ENCODE measurements at places on chromosomes 5 and 9.

DNA sequence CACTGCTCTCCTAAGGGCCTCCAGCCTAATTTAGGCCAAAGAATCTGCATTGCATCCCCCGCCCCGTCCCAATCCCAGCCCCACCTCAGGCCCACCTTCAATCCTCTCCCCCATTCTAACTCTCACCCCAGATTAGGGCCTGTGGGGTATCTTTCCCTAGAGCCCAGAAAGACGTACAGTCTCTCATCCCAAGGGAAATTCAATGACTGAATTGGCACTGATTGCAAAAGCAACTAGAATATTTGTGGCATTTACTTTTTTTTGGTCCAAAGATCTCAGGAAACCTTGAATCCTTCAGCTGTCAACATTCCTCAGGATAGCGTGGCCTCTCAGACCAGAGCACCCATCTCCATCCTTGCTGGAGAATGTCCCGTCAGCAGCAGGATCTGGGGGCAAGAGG, 30.6 kb downstream of the TRMO start:
- DNase-seq = no peak

GRCh38 chr5:156794687-156795086, 55.4 kb upstream of the PPP1R2B start:
- DNase-seq = no peak

- no peak for DNase-seq
These were observed 26.0 kb downstream of the ERCC6L2 start for GRCh38 chr9:95901506-95901905.

GRCh38 chr9:70315389-70315788, 56.6 kb downstream of the SMC5 start:
- DNase-seq = no peak

DNA sequence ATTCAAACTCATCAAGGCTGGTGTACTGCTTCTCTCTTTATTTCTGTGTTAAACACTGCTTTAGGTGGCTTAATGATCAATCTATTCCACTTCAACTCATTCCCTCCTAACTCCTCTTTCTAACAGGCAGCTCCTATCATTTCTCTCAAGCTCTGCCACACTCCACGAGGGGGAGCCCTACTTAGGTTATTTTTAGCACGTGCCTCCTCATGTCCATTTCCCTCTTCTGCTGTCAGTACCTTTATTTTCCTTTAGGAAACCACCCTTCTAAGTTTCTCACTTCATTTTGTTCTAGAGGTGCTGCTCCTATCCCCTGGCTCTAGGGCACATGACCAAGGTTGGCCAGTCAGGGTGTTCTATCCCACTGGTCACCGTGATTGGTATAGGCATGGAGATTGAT, 6.7 kb upstream of the BRINP1 start:
- no peak for DNase-seq

- no peak for DNase-seq
These were observed 271.1 kb upstream of the IRX1 start for GRCh38 chr5:3324421-3325101.

DNA sequence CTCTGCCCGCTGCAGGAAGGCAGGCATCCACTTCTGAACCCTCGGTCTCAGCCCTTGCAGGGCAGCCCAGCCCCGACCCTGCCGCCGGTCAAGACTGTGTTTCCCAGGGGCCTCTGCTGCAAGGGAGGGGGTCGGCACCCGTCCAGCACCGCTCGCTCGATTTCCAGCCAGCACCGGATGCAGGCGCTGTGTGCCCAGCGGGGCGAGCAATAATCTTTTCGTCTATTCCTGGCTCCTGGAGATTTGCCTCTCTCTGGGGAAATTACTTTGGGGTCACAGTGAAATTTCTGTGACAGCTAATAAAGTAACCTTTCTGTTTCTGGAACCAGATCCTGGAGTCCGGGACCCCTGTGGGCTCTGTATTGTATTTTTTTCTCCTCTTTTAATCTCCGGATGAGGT, 155.3 kb downstream of the COL23A1 start:
- no peak for DNase-seq

DNA sequence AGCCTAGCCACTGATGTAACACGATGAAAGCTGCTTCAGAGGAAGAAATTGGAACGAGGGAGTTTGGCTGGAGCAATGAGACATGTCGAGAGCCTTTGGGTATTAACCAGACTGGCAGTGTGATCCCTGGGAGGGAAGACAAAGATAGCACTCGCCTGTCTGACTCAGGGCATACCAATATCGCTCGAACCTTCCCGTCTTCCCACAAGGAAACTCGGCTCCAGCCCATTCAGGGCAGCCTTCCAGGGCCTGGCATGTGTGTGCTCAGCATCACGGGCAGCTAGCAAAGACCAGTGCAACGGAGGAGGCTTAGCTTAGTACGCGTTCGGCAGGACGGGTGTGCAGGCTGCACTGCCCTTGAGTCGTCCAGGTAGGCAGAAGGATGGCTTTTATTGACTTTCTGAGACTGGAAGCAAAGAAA, 356.9 kb upstream of the WWC1 start:
- no peak for DNase-seq

All from pulmonary artery endothelial cell (primary cell).